ENCODE measurements at places on chromosomes 1 and 21.

- DNase-seq: no peak
Observed at GRCh38 chr1:221806236-221806635, 64.3 kb upstream of the DUSP10 start.

DNA sequence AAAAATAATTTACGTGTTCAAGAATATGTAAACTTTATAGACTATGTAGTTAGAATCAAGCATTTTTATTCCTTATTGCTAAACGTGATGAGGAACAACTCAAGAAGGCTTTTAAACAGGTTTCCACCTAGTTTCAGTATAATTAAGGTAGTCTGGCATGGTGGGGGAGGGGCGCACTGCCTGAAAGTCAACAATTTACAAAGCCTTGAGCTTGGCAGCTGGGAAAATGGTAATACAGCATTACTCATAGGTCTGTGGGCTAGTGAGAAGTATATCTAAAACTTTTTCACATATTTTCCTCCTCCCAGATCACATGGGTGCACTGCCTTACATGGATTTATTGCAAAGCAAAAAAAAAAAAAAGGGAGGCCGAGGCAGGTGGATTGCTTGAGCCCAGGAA lies 75.2 kb downstream of the EVI5 start:
- no peak for DNase-seq

DNA sequence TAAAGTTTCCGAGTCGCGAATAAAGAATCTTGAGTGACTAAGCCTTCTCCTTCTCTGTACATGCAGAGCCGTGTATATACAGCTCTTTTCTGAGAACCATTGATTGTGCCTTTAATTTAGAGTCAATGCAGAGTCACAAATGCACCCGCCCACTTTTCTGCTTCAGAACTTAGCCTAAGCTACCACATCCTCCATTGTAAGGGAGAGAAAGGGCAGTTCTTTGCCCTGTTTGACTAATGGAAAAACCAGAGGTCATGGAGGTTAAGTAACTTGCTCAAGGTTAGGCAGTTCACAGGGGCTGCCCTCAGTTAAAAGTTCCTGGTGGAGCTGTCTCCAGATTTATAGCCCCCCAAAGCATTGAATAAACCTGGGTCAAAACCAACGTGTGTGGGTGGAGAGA lies 139.6 kb downstream of the TOMM20 start:
- no peak for DNase-seq

- no peak for DNase-seq
Observed at GRCh38 chr1:169305356-169305755, 62.2 kb downstream of the NME7 start.

GRCh38 chr1:231200388-231201031 lies 38.7 kb downstream of the TRIM67 start:
- no peak for DNase-seq

- DNase-seq: no peak
Observed at GRCh38 chr1:20658166-20658915, 2.8 kb downstream of the DDOST start.

GRCh38 chr1:107789817-107790524 lies 175.0 kb downstream of the VAV3 start:
- no peak for DNase-seq

DNA sequence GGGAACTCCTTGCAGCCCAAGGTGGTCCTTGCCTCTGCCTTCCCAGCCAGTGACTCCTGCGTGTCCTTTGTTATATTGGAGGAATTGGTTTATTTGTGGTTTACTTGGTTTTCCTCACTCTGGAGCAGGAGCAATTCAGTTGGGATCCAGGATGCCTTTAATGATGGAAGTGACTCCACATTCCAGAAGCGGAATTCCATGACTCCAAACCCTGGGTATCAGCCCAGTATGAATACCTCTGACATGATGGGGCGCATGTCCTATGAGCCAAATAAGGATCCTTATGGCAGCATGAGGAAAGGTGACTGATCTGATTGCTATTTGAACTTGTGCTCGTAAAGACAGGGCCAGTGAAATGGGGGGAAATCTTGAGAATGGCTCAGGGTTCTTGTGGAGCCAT lies 15.1 kb upstream of the PIGV start:
- DNase-seq: no peak

DNA sequence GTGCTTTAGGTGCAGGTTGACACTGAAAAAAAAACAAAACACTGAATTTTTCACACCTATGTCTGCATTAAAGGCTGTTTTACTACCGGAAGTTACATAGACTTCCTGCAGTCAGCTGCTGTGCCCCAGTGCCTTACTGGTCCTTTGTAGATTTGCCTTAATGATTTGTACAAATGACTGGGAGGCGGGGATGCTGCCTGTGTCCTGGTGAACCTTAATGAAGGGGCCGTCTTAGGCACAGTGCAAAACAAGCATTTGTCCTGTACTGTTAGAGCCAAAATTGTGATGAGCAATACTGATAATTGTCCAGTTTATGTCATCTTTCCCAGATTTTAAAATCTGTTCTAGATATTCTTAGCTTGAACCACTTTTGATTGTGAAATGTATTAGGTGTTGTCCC lies 90.9 kb upstream of the PGD start:
- no peak for DNase-seq

DNA sequence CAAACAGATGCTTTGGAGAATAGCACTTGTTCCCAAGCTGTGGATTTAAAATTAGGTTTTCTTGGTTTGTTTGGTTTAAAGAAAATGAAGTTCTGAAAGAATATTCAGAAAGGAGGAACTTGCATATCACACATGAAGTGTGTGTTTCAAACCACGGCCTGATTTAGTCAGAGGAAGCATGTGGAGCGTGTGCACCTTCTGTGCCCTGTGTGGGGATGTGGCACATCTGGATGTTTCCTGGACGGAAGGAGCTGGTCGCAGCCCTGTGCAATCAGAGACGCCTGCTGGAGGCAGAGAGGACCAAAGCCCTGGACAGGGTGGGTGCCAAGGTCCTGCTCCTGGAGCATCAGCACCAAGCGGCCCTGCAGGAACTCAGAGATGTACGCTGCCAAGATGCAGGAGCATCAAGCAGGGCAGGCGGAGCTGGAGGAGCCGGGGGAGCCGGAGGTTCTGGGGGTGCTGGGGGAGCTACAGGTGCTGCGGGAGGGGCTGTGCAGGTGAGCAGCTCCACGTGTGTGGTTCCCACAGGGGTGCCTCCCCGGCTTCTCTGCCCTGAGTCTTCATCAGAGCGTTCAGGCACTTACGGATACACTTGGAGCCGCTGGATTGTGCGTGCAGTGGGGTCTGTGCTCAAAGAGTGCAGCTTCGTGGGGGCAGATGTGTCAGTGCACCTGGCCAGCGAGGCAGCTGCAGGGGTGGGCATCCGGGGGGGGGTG lies 45.7 kb downstream of the PCNT start:
- no peak for DNase-seq

DNA sequence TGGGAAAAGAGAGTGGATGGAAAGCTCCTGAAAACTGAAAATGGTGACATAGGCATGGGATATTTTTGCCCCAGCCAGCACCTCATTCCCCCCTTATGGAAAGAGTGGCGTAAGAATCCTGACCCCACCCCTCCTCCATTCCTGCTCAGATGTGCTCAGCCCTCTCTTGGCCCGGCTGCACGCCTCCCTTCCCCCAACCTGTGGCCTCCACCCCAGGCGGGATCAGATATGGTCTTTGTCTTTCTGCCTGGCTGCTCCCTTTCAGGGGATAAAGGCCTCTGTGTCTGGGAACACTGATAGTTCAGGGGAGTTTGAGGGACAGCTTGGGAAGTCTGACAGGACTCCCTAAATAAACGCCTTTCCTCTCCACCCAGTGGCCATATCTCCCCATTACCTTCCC lies 49.8 kb downstream of the KIRREL1 start:
- no peak for DNase-seq

- DNase-seq: no peak
Observed at GRCh38 chr1:67674260-67675011, 10.6 kb upstream of the GADD45A start.

DNA sequence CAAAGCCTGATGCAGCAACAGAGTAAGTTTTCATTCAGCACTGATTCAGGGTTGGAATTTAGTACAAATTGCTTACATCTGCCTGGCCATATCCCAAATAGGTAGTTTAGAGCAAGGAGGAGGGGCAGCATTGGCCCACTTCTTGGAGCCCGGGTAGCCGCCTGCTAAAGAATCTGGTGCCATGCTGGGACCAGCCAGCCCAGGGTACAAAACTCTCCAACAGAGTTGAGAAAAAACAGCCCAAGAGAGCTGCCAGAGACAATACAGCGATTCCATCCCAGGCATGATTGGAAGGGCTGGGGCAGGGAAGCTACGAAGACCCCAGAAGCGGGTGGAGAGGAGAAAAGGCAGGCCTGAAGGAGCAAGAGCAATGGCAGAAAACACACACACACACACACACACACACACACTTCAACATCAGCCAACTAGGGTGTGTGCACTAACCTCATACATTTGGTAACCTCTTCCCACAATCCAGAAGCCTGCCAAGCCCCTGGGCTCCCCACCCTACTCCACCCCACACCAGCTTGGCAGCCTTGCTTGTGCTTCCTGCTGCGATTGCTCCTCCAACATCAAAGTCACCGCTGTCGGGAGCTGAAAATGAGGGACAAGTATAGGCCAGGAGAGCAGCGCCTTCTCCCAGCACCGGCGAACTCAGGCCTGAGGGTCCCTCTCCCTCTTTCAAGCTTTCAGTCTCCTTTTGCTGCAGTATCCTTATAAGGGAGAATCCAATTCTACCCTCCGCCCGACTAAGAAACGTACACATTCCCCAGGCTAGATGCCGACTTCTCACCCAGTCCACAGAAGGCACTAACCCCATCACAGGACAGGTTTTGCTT lies 1.2 kb downstream of the PIK3C2B start:
- DNase-seq: no peak

DNA sequence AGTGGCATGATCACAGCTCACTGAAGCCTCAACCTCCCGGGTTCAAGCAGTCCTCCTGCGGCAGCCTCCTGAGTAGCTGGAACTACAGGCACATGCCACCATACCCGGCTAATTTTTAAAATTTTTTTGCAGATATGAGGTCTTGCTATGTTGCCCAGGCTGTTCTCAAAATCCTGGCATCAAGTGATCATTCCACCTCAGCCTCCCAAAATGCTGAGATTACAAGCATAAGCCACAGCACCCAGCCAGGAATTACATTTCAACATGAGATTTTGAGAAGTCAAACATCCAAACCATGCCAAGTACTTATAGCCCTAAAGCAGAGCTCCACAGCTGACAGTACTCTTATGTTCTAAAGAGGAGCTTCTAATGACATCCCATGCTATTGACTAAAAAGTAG lies 200.1 kb downstream of the FCRL5 start:
- no peak for DNase-seq

GRCh38 chr1:62306065-62306464 lies 13.2 kb downstream of the KANK4 start:
- no peak for DNase-seq

DNA sequence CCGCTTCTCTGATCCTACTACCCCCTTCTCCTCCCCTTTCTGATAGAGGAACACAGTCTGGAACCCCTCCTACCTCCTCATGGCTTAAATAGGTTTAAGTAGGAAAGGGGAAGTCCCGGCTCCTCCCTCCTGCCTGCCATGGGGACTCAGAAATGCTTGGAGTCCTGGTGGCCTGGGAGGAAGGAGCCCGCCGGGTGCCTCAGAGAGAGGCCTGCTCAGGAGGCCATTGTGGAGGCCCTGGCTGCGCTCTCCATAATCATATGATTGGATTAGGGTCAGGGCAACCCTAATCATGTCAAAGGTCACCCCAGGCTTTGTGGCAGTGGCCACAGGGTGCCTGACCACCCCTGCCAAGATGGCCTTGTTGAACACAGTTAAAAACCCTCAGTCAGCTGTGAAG lies 29.0 kb downstream of the WNT3A start:
- no peak for DNase-seq
